ENCODE measurements at places on chromosomes 7 and 10. TPM values are rescaled to one million over a fixed set of nuclear protein-coding genes. Genes with fewer than 3 reads are reported as not detected.

Gene GHRHR
- not detected for polyA plus RNA-seq

Gene MMP21
- not detected for polyA plus RNA-seq

Gene ABCB8
- 17.8 TPM for polyA plus RNA-seq

DNA sequence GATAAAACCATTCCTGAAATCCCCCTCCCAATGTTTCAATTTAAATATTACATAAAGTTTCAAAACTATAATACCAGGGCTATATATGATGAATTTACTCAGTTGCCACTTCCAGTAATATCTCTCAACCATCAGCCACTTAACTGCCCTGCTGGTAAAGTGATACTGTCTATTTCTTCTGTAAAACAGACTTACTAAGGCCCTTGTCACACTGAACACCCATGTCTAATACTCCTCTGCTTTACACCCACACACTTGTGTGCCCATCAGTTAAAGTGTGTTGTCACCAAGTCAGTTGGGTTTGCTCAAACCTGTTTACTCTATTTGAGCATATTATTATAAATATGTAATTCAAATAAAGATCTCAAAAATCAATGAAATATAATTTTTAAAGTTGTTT is 29.1 kb upstream of the DMTF1 start:
- DNase-seq, result no peak

- DNase-seq, result no peak
Measured at GRCh38 chr10:84659497-84660439, 331.4 kb downstream of the CCSER2 start.

DNA sequence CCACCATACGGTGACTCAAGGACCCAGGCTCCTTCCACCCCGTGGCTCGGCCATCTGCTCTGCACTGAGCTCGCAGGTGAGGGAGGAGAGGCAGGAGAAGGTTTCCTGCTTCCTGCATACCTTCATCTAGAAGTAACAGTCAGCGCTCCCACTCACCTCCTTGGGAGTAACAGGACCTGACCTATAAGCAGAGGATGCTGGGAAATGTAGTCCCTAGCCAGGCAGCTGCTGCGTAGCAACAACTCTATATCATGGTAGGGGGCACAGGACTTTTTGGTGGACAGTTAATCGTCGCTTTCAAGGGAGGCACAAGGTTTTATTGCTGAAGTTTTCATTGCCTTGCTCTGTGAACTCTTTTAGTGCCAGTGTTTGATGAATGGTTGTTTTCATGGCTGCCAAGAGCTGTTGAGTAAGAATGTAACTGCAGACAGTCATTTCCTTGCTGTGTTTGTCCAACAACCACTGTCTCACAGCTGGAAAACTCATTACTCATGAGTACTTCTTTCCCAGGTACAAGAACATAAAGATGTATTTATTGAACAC is 10.2 kb upstream of the ZFYVE27 start:
- DNase-seq, result no peak

GRCh38 chr7:152617056-152617455 is 58.9 kb downstream of the XRCC2 start:
- DNase-seq, result no peak

DNA sequence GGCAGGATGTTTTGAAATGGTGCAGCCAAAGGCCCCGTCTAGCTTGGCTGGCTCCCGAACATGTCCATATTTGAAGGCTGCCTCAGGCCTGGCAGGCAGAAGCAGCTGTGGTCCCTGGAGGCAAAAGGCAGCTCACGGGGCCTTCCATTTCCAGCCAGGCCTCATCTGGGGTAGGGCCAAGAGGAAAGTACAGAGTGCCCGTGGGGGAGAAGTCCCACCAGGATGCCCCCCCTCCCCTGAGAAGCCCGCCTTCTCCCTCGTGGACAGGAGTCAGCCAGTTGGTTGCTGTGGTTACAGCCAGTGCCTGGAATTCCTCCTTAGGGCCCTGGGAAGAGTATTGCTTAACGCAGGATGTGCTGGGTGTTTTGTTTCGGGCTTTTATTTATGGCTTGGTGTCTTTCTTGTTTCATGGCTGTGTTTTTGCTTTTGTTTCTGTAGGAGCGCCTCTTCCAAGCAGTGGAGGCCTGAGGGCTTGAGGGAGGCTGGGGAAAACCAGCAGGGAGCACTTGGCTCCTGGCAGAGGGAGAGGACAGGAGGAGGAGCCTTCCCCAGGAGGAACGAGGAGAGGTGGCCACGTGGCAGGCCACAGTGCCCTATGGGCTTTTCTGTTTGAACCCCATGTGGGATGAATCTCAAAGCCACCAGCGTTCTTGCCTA is 45.4 kb downstream of the CHST3 start:
- DNase-seq, result no peak

- no peak for DNase-seq
Measured at GRCh38 chr10:14407567-14407966, 76.8 kb upstream of the FRMD4A start.

DNA sequence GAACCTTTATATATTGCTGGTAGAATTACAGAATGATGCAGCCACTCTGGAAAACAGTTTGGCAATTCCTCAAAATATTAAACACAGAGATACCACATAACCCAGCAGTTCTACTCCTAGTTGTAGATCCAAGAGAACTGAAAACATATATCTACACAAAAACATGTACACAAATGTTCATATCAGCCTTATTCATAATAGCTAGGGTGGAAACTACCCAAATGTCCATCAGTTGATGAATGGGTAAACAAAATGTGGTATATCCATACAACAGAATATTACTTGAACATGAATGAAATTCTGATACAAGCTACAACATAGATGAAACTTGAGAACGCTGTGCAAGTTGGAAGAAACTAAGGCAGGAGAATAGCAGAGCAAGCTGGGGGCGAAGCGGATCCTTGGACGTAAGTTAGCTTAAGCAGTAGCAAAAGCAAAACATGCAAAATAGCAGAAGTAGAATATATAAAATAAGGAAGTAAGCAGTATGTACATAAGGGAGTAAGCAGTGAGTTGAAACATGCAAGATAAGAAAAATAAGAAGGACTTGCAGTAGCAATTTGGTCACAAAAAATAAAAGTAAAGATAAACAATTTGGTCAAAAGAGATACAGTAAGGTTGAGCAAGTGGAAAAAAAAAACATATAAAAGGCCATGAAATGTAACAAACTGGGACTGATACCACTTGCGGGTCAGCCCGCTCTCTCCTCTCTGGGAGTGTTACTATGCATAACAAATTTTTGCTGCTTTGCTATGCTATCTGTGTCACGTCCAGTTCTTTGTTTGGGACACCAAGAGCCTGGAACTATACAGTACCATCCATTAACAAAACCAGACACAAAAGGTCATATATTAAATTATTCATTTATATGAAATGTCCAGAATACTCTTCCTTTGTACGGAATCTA is 18.0 kb upstream of the HILPDA start:
- DNase-seq, result no peak

DNA sequence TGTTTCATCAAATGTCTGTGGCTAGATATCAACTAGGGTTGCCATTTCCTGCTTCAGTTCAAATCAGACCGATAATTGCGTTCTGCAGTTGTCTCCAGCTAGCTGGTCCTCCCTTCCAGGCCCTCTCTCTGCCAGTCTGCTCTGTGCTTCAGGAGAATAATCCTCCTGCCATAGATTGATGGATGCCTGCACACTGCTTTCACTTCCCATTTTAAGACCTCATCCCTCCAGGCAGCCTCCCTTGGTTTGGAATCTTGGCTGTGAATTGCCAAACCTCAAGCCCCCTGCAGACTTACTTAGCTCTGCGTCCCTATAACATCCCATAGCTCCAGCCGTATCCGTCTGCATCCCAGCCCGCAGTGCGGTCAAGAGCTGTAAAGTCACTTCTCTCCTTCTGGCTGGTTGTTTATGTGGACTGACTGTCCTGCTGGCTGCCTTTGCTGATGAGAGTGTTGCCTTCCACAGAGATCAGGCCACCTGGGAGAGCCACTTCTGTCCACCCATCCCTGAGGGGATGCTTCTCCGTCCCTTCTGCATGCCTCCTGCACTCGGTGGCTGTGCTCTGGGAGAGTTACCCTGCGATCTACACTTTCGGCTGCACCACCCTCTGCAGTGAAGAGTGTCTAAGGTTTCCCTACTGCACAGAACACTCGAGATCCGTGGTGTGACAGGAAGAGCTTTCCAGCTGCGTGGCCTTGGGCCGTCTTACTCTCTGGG is 22.4 kb upstream of the KLF6 start:
- DNase-seq, result peak; percentile 44

GRCh38 chr7:131166066-131166465 is 161.6 kb upstream of the MKLN1 start:
- no peak for DNase-seq

GRCh38 chr10:59895629-59896116 is 10.7 kb downstream of the CCDC6 start:
- no peak for DNase-seq

DNA sequence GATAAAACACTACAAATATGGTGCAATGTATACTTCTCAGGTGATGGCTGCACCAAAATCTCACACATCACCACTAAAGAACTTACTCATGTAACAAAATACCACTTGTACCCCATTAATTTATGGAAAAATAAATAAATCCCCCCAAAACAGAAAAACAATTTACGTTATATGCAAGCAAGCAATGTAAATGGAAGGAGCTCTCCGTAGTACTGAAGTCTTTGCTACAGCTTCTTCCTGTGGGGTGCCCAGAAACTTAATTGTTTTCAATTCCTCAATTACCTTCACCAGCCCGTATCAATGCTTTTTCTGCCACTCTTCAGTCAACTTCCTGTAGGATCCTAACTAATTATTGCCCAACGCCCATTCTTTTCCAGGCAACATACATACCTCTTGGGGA is 138.1 kb downstream of the RELN start:
- no peak for DNase-seq

GRCh38 chr7:7808156-7808555 is 89.7 kb upstream of the RPA3 start:
- no peak for DNase-seq

GRCh38 chr10:86716466-86716865 is 40.0 kb upstream of the BMPR1A start:
- DNase-seq, result no peak
